A673 (cell line): ENCODE measurements at places on chromosomes 4 and X.

DNA sequence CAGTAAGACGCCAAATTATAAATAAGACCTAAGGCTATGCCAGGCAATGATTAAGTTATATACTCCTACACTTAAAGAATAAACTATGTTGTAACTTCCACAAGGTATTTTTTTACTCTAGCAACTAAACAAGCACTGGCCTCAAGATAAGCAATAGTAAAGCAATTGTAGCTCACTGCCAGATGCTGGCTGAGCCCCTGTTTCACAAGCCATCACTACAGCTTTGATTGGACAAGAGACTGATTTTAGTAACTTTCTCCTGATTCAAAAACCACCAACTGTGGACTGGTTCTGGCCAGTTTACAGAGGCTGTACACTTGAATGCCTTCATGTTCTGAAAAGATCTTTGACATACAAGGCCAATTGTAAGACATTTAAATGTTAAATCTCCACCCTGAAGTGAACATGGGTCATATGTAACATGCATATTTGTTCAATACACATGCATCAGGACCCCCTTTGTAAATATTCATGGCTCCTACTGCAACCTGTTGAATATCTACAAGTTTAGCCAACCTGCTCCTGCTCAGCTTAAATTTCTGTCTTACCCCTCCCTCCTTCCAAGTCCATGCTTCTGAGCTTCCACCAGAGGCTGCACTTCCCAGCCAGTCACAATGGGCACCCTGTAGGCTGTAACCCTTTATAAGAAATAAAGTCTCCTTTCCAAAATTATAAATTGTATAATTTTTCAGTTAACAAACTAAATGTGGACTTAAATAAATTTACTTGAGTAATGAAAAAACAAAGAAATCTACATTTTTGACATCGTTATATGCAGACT is 423.6 kb downstream of the ANKRD50 start:
- DNase-seq, result no peak

DNA sequence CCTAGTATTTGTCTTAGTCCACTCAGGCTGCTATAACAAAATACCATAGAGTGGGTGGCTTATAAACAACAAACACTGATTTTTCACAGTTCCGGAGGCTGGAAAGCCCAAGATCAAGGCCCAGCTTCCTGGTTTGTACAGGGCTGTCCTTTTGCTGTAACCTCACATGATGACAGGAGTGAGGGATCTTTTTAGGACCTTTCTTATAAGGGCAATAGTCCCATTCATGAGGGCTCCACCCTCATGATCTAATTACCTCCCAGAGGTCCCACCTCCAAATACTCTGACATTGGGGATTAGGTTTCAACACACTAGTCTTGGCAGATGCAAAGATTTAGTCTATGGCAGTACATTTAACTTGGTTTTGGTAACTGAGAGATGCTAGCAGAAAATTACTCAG is 20.9 kb downstream of the GPAT3 start:
- no peak for DNase-seq

DNA sequence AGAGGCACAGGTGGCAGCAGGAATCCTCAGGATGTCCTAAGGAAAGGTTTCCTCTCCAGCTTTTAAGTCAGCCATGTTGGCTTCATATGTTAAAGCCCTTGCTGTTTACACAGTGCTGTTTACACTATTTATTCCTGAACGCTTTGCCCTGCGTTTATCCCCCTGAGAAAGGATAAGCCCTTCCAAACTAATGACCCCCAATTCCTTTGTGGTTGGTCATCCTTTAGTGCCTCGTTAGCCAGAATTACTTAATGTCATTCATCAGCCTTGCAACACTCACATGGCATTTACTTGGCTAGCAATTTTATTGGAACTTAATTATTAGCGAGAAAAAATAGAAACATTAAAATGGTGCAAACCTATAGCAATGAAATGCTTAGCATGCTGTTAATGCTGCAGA is 23.8 kb downstream of the VCX2 start:
- DNase-seq, result no peak

DNA sequence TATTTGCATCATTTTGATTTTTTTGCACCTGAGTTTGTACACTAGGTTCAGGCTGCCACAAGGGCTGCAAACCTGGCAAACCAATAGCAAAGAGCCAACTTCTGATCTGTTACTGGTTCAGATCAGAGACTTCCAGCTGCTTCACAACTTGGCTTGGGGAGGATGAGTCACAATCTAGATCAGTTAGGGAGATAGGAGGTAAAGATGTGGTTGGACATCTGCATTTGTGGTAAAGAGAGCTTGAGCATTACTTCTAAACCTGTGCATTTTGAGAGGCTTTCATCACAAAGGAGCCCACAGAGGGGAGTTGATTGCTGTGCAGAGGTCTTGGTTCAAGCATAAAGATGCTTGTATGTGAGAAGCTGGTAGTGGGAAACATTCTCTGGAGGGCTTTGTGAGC is 34.5 kb downstream of the LINC00632 start:
- no peak for DNase-seq

DNA sequence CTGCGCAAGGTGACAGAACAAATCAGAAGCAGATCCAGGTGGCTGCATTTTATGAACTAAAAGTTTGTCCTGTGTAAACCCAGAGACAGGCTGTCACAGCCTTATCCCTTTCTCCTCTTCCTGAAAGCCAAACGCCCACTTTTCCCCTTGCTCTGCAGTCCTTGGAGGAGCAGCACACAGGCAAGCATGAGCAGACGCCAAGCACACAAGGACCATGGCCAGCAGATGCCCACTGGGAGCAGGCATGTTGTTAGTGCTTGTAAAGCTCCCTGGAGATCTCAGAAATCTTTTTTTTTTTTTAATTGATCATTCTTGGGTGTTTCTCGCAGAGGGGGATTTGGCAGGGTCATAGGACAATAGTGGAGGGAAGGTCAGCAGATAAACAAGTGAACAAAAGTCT is 11.5 kb upstream of the HOPX start:
- no peak for DNase-seq

GRCh38 chr4:101114936-101115372 is 232.4 kb downstream of the PPP3CA start:
- DNase-seq, result no peak

DNA sequence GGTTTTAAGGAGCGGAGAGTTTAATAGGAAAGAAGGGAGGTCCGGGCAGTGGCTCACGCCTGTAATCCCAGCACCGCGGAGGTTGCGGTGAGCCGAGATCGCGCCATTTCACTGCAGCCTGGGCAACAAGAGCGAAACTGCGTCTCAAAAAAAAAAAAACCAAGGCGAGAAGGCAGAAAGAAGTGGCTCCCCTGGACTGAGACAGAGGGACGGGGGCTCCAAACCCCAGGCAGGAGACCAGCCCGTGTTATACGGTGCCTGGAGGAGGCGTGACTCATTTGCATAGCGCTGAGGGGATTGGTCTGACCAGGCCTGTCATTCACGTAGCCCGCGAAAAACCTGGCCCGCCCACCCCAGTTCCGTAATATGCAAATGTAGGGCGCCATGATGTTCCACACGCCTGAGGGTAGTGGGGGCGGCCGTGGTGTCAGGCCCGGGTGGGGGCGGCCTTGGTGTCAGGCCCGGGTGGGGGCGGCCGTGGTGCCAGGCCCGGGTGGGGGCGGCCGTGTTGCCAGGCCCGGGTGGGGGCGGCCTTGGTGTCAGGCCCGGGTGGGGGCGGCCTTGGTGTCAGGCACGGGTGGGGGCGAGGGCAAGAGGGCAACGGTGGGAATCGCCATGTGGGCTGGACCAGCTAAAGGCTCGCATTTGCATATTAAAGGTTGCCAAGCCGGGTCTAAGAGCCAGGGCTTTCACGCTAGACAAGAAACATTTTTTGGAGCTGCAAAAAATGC is 2.1 kb downstream of the PLCXD1 start:
- peak; percentile 97 for DNase-seq

DNA sequence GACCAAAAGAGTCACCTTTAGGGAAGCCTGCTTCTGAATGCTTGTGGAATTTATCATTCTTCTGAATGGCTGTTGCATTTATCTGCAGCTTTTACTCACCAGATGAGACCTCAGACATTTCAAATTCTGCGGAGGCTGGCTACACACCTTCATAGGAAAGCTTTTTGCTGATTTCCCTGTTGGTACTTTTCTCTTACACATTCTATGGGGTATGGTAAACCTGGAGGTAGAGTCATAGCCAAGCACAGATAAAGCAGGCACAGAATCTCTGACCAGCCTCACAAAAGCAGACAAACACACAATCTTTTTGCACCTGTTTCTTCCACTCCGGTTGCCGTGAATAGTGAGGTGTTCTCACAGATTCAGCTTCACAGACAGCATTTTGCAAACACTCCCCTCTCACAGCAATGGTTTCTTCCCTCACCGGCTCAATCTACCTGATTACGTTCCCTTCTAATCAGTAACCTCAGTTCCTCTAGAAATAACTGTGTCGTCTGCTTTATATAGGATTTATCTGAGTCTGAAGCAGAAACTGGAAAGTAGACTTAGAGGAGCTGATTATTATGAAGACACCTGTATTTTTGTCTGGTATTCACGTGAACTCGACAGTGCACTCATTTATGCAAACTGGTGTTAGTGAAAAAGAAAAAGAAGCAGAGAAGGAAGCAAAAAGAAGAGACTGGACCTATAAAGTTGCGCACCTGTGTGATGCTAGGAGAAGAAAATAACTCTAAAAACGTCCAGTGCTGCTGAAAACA is 83.1 kb downstream of the DMD start:
- no peak for DNase-seq

- DNase-seq, result peak; percentile 78
These were observed 32.3 kb upstream of the CXCL8 start for GRCh38 chr4:73707918-73708577.

GRCh38 chr4:44583393-44583792 is 68.0 kb downstream of the YIPF7 start:
- DNase-seq, result peak; percentile 11

DNA sequence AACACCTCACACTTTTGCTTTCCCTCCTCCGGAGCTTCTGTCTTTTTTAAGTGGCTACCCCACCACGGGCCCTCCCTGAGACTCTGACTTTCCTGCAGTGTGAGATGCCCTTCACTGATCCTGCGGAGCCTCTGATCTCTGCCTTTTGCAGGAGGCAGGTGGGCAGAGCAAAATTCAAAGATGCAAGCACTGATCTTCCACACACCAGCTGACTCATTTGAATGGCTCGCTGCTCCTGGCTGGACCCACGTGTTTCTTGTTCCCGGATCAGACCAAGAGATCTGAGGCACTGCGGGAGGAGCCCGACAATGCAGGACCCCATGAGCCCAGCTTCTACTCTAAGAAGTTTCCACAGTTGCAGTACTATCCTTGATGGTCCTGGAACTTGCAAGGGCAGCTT is 1607.9 kb upstream of the TENM3 start:
- no peak for DNase-seq

- no peak for DNase-seq
These were observed 291.8 kb downstream of the IDS start for GRCh38 chrX:149213264-149213663.

DNA sequence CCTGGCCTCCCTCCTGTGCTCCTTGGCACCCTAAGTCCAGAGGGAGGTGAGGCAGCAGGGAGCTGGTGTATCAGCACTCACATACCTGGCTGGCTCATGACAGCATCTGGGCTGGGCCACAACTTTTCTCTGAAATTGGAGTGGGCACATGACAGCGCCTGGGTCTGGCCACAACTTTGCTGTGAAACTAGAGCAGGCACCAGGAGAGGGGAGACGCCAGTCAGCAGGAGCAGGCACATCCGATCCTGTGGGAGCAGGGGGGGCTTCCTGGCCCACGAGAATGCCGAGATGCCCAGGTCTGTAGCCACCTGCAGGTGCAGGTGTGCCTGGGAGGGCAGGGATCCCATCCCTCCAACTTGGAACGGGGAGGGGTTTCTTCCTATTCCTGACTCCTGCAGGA is 69.7 kb upstream of the PPP3CA start:
- DNase-seq, result no peak
